ENCODE measurements at places on chromosomes 6 and 20.

- no peak for DNase-seq
Measured at GRCh38 chr6:162343198-162343935, 384.2 kb downstream of the PRKN start.

GRCh38 chr20:59141818-59142581, 21.6 kb upstream of the ZNF831 start:
- DNase-seq: no peak

GRCh38 chr6:34285448-34286164, 36.8 kb upstream of the SMIM29 start:
- no peak for DNase-seq

- DNase-seq: no peak
Measured at GRCh38 chr6:127207591-127208120, 59.0 kb upstream of the RNF146 start.

DNA sequence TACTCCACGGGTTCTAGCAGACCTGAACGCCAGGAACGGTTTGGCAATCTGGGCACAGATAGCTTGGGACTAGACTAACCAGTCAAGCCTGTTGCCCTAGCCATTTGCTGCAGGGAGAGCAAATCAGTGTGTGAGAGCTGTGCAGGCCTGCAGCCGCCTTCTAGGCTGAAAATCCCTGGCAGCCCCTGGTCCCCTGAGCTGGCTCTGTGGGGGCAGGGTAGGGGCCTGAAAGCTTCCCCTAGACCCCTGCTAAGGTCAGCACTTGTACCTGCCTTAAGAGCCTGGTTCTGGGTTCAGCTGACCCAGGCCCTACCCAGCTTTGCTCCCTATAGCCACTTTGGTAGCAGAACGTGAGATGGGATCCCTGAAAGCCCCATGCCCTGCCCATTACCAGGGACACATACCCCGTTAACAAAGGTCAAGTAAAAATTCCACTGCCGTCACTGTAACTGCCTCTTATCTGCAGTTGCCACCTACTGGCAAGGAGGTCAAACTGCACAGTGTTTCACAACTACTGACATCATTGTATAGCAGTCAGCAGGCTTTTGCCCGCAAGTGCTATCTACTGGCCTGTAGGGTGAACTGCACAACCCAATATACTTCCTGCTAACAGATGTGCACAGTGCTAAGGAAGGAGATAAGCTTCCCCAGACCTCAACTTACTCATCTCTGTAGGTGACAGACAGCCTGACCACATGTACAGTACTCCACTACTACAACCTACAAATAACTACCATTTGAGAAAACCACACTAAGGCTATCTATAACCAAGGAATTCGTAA, 95.1 kb upstream of the OLIG3 start:
- peak; percentile 34 for DNase-seq

DNA sequence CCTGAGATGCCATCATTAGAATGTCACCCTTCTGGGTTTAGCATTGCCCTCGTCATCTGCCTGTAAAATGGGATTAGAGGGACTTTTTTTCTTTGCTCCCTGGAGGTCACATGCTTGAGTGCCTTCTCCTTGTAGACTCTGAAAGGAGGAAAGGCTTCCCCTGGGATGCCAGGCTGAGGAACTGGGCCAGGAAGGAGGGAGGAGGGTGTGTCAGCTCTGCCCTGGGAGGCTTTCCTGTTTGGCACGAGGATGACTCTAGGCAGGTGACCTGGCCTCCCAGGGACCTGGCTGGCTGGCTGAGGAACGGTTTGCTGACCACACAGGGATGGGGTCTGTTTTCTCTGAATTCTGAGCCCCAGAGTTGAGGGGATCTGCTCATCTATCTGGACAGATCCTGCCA, 137.9 kb upstream of the RNF24 start:
- DNase-seq: no peak

DNA sequence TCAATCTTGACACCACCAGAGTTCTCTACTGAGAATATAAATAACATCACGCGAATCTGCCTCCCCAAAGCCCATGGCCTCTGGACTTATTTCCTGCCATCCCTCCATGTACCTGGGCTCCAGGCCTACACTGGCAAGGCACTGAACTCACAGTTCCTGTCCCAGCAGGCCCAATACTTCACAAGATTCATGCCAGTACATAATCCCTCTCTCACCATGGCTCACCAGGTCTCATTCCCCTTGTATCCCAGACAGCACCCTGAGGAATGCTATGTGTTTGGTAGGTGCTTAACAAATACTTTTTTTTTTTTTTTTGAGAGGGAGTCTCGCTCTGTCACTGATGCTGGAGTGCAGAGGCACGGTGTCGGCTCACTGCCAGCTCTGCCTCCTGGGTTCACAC, 1.9 kb downstream of the KIF16B start:
- DNase-seq: no peak

DNA sequence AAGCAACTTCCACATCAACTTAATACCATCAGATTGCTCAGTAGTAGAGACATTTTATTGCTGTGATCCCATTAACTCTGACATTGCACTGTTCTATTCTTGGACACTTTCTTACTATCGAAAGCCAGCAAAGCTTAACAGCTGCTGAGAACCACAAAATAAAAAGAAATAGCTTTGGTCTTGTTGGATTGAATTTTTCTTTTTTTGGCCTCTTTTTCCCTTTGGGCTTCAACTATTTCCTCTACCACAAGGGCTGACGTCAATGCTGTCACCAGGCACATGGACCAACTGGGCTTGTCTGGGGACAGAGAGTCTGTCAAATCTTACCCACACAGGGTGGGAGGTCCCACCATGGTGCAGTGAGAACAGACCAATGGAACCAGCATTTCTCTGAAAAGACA, 63.4 kb upstream of the ENPP5 start:
- DNase-seq: no peak

DNA sequence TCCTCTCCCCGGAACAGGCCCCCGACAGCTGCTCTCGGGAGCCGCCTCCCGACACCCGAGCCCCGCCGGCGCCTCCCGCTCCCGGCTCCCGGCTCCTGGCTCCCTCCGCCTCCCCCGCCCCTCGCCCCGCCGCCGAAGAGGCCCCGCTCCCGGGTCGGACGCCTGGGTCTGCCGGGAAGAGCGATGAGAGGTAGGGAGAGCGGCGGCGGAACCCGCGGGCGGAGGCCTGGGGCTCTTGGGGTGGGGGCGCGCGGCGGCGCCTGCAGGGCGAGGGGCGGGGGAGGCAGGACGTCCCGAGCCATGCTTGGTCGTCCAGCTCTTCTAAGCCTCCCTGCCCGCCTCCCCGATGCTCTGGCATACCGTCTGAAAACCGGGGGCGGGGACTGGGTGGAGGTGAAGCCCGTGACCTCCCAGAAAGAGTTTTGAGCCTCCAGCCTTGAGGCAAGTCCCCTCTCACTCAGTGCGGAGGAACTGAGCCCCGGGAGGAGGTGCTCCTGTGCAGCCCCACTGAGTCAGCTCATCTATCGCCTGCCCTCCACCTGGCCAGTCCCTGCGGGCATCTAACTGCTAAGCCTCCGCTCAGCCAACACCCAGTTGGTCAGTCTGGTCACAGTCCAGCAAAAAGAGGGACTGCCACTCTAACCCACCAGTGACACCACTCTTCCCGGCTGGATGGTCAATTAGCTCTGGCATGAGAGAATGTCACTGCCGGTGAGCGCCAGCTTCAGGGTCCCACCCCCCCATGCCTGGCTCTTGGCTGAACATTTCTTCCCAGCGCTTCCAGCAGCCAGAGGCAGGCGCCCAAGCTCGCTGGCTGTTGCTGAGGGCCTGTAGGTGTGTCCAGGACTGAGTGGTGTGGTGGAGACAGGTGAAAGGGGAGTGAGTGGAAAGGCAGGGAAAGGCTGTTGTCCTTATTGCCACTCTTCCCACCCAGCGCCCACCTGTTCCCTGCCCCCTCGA, 482 bp downstream of the DDR1 start:
- DNase-seq: peak; percentile 45

- no peak for DNase-seq
Measured at GRCh38 chr6:134073161-134073560, 20.7 kb upstream of the SLC2A12 start.

GRCh38 chr20:51738877-51739447, 29.2 kb downstream of the ATP9A start:
- DNase-seq: no peak

DNA sequence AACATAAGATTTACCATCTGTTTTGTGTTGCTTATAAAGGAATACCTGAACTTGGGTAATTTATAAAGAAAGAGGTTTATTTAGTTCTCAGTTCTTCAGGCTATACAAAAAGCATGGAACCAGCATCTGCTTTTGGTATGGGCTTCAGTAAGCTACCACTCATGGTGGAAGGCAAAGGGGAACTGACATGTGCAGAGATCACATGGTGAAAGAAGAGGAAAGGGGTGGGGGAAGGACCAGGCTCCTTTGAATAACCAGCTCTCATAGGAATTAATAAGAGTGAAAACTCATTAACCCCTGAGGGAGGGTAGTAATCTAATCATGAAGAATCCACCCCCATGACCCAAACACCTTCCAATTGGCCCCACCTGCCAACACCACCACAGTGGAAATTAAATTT, 89.5 kb upstream of the TMEM170B start:
- no peak for DNase-seq

DNA sequence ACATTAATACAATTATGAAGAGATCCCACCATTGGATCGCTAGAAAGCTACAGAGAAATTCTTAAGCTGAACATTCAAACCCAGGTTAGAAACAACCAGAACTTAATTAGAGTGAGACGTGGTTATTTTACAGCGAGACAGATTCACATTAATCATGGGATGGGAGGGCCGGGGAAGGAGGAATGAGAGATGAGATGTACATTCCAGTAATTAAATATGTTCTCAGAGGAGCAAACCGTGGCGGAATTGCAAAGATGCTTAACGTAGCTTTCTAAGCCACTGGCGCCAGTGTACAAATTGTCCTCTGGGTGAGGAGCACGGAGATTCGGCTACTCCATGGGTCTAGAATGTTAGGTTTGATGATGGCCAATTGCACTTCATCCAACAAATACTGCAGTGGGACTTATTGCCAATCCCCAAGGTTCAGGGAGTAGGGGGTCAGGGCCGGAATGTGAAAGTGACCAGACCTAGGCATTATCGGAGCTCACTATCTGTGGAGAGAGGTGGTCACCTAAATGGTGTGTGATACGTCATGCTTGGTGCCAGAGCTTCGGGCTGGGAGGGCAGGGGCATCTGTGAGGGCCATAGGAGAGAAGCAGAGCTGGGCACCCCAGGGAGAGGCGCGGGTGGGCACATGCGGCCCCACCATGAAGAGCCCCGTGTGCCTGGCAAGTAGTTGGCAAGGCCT, 114.7 kb downstream of the EDN3 start:
- no peak for DNase-seq

DNA sequence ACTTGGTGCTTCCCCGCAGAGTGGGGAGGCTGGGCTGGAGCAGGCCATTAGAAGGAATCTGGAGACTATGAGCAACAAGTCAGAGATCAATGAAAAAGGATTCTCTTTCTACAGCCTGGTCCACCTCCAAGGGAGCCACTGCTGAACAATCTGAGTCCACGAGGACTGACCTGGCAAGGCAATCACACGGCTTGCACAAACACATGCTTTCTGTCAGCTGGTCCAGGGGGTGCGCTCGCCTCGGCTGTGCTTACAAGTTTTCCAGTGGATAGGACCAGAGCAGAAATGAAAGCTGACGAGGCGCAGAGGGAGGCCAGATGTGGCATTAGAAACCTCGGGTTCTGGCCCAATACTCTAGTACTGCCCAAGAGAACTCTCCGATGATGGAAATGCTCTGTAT, 18.1 kb downstream of the KCNK5 start:
- DNase-seq: no peak

- no peak for DNase-seq
Measured at GRCh38 chr6:15398633-15399275, 152.9 kb downstream of the JARID2 start.

- DNase-seq: no peak
Measured at GRCh38 chr20:23601715-23602114, 4.0 kb downstream of the CST9 start.

- DNase-seq: no peak
Measured at GRCh38 chr6:75796723-75797122, 47.7 kb downstream of the MYO6 start.
